Metanephros (tissue), 2 donors: ENCODE measurements at places on chromosomes 3 and 15. TPM values are rescaled to one million over a fixed set of nuclear protein-coding genes. Genes with fewer than 3 reads are reported as not detected.

Gene OR5K2
- total RNA-seq: not detected

Gene PLA2G4F
- 27.8 TPM for total RNA-seq

Gene AGTR1
- total RNA-seq: 22.0 TPM

Gene CHRFAM7A
- 5.0 TPM for total RNA-seq

Gene CCDC33
- total RNA-seq: 2.9 TPM

Gene CEP152
- total RNA-seq: 11.3 TPM

Gene SLC12A1
- total RNA-seq: 578 TPM

Gene PLSCR4
- 32.8 TPM for total RNA-seq

Gene ONECUT1
- total RNA-seq: not detected

Gene LRRC31
- not detected for total RNA-seq

Gene SERINC4
- 0.23 TPM for total RNA-seq

Gene MFN1
- 52.6 TPM for total RNA-seq

Gene PARP15
- 1.6 TPM for total RNA-seq

Gene HES1
- 91.4 TPM for total RNA-seq

Gene ACSBG1
- 1.4 TPM for total RNA-seq

Gene SQOR
- 14.3 TPM for total RNA-seq

Gene ELL3
- 3.6 TPM for total RNA-seq

Gene THBS1
- 309 TPM for total RNA-seq

Gene IL17RC
- 46.5 TPM for total RNA-seq

Gene SYNPR
- not detected for total RNA-seq

Gene SNURF
- total RNA-seq: 59.5 TPM

Gene EOMES
- total RNA-seq: 0.41 TPM

Gene UBE2Q2
- 30.6 TPM for total RNA-seq

Gene DUOXA2
- total RNA-seq: not detected

Gene SHC4
- 2.0 TPM for total RNA-seq

Gene SCAMP5
- total RNA-seq: 14.1 TPM

Gene PAK6
- total RNA-seq: 9.8 TPM

Gene HERC2
- 85.9 TPM for total RNA-seq

Gene CLDN1
- total RNA-seq: 36.4 TPM

Gene ALS2CL
- 12.2 TPM for total RNA-seq

Gene TF
- total RNA-seq: 4.5 TPM

Gene CCDC191
- 7.1 TPM for total RNA-seq

Gene PCSK6
- total RNA-seq: 13.4 TPM

Gene NRROS
- 7.6 TPM for total RNA-seq

Gene ACP3
- total RNA-seq: 79.9 TPM

Gene SKOR1
- total RNA-seq: 0.29 TPM

Gene FHIT
- 19.4 TPM for total RNA-seq
